ENCODE measurements at places on chromosomes 4 and X.
A peak's percentile ranks its signal among the peaks of the same experiment; 100 is the strongest.

- DNase-seq, result no peak
Observed at GRCh38 chr4:128861856-128862518, 52.5 kb downstream of the JADE1 start.

DNA sequence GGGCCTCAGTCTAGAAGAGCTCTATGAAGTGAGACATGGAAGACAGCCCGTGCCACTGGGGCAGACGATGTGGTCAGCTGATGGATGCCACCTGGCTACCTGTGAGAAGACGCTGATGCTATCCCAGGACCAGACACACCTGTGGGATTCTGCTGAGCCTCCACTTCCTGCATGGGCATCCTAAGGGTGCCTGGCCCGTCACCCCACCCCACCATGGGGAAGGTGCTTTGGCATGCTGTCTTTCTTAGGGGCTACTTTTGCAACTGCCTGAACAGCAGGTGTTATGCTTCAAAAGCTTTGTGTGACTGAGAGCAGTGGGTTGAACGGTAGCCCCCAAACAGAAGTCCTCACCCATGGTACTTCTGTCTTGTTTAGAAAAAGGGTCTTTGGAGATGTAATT is 65.0 kb upstream of the STS start:
- DNase-seq, result no peak

GRCh38 chrX:18002791-18003190 is 141.7 kb upstream of the RAI2 start:
- no peak for DNase-seq

GRCh38 chr4:77701121-77701520 is 95.5 kb downstream of the CXCL13 start:
- DNase-seq, result no peak

DNA sequence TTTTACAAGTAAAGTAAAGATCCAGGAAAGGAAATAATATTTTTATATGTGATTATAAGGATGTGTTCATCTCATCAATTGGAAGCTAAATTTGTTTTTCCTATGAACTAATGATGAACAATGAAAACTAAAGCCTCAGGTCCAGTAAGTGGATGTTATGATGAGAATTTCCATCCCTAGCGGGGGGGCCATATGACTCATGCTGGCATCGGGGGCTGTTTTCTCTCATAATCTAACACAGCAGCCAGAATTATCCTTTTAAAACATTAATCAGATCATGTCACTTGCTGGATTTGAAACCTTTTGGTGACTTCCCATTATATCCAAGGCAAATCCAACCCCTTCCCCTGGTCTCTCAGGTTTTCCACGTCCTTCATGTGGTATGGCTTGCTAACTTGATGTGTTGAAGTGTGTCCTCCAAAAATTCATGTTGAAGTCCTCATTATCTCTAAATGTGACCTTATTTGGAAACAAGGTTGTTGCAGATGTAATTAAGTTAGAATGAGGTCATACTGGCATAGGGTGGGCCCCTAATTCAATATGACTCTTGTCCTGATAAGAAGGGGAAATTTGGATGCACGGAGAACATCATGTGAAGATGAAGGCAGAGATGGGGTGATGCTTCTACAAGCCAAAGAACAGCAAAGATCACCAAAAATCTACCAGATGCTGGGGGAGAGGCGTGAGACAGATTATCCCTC is 96.8 kb downstream of the AKAP4 start:
- DNase-seq, result no peak

DNA sequence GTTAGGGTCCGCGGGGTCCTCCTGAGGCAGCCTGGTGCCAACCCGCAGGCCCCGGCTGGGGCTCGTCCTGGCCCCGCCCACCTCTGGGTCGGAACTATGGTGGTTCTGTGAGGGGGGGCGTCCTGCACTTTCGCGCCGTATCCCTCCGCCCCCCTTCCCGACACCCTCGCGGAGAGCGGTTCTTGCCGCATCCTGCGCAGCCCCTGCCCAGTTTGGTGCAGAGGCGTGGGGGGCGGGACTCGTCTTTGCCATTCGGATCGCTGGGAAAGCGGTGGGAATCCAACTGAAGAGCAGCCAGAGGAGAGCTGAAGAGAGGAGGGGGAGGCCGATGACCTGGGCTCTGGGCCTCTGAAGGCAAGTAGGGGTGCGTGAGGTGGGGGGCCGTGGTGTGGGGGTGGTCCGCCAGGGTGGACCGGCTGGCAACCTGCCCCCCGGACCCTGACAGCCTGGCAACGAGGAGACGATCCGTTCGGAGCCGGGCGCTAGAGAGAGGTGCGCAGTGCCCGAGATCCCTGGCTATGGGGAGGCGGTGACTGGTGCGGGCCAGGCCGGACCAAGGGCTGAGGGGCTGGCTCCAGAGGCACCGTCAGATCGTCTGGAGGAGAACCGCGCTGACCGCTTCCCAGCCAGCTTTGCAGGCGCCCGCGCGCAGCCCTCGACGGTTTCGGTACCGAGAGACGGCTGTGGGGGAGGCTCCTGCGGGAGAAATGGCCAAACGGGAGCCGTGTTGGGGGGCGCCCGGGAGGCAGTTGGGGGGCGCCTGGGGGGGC is at the start of gene GPRASP1:
Gene GPRASP1, plus strand, starts transcription at position 242 of the 770 bp plus-strand sequence. CDS start 2,431 bp downstream, outside the sequence.
- DNase-seq, result peak; percentile 63

- no peak for DNase-seq
Observed at GRCh38 chrX:15241301-15241700, 28.6 kb downstream of the ASB9 start.

- no peak for DNase-seq
Observed at GRCh38 chr4:57424232-57424897, 314.2 kb upstream of the IGFBP7 start.

- no peak for DNase-seq
Observed at GRCh38 chr4:33104273-33104672, 2384.1 kb downstream of the PCDH7 start.

- no peak for DNase-seq
Observed at GRCh38 chrX:80285131-80285773, 135.0 kb upstream of the TENT5D start.

GRCh38 chrX:11427453-11428071 is 134.3 kb downstream of the AMELX start:
- DNase-seq, result no peak

GRCh38 chr4:112113864-112114263 is 31.4 kb upstream of the FAM241A start:
- DNase-seq, result no peak

GRCh38 chr4:1403177-1403583 is 3.1 kb downstream of the NKX1-1 start:
- DNase-seq, result no peak

DNA sequence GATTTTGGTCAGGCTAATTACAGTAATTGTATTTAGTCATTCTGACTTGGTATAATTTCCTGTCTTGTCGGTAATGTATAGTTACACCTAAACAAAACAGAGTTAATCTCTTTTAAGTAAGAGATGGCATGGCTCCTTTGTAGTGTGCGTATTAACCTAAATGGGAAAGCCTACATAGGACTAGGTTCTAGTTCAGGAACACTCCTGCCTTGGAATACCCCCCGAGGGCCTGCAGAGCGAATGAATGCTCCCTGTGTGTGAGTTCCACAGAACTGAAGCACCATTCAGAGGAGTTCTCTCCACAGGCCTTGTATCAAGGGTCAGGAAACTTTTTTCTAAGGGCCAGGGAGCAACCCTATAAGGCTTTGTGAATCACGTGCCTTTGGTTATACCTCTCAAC is 44.9 kb upstream of the STIM2 start:
- no peak for DNase-seq

DNA sequence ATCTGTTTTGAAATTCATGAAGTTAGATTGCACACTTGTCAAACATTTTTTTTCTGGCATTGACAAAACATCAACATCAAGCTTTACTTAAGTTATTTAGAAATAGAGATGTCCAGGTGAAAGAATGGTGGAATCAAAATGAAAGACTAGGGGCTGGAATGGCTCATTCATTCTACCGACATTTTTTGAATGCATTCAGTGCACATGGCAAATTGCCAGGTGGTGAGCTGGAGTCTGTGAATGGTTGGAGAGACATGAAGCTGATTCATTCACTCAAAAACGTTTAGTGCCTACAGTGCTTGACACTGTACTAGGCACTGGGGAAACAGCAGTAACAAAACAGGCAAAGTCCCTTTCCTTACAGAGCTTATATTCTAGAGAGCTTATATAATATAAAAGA is 292.4 kb downstream of the PPP1R2C start:
- DNase-seq, result no peak

DNA sequence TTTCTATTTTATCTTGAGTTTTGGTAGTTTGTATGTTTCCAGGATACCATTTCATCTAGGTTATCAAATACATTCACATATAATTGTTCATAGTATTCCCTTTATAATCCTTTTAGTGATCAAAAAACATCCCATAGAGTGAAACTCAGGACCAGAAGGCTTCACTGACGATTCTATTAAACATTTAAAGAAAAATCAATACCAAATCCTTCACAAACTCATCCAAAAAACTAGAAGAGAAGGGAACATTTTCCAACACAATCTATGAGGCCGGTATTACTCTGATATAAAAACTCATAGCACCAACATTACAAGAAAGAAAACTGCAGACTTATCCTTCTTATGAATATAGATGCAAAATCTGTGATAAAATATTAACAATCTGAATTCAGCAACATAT is 203.4 kb downstream of the ANKRD50 start:
- DNase-seq, result no peak

DNA sequence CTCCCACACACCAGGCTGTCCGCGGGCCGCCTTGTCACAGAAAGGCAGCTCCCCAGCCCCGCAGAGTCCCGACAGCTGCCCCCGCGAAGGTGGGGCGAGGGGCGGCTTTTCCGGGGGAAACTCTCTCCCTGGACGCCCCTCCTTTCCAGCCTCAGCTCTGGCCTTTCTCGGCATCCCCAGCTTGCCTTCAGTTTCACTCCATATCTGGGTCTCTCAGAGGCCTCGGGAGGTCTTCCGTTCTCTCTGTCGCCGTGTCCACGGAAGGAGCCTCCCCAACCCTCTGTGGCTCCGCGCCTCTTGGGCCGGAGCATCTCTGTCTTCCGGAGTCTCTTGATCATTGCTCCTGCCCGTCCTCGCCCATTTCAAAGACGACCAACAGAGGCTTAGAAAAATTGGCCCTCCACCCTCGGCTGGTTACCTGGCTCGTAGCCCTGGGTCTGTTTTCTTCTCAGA is 6.1 kb upstream of the MSX1 start:
- DNase-seq, result no peak
